Activated CD4-positive, alpha-beta memory T cell treated with anti-CD3 and anti-CD28 coated beads, Interleukin-2, amount 10 ng/mL, durations not matched to agents 7 days and 5 days (primary cell): ENCODE measurements at places on chromosomes 16 and 17.

DNA sequence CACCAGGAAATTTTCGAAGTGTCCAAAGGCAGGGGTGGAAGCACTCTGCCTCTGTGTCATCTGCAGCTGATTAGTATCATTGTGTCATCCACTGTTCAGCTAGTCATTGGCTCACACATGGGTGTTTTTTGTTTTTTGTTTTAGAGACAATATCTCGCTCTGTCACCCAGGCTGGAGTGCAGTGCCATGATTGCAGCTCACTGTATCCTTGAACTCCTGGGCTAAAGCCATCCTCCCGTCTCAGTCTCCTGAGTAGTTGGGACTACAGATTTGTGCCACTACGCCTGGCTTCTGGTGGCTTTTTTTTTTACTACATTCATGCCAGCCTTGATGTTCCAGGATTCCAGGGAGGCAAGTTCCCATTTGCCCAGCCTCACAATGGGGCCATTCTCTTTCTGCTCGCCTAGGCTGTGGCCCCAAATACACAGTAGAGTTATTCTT, 32.5 kb upstream of the MYO18A start:
- DNase-seq: no peak

DNA sequence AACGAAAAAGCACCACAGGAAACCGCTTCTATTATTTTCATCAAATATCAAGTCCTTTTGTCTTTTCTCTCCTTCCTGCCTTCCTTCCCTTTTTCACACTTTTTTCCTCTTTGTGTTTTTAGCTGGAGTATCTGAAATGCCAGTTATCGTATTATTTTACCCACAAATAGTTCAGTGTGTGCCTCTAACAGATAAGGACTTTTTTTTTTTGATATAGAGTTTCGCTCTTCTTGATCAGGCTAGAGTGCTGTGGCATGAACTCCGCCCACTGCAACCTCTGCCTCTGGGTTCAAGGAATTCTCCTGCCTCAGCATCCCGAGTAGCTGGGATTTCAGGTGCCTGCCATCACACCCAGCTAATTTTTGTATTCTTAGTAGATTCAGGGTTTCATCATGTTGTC, 10.7 kb downstream of the DNAAF1 start:
- DNase-seq: no peak

- no peak for DNase-seq
Observed at GRCh38 chr16:81390840-81391239, 53.8 kb upstream of the CMIP start.

DNA sequence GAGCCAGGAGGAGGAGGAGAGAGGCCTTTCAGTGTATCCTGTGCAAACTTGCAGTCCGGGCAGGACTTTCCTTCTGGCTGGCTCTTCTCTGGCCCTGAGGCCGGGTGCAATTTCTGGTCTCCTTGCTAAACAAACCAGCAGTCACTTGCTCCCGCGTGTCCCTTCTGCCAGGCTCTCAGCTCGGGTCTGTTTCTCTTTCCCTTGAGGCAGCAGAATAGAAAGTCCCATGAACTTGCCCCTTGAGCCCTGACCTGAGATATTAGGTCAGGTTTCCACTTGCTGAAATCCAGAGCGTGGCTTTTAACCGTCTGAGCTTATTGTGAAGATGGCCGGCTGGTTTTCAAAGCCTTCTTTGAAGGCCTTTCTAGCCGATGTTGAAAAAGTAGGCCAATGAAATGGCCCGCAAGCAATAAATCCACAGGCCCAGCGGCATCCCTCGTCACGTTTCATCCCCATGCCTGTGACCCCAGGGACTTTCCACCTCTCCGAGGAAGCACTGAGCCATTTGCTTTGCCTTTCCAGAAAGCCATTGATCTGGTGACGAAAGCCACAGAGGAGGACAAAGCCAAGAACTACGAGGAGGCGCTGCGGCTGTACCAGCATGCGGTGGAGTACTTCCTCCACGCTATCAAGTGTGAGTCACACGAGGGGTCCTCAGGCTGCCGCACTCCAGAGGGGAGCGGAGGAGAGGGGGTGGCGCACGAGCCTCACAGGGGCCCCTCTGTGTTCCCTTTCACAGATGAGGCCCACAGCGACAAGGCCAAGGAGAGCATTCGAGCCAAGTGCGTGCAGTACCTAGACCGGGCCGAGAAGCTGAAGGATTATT, 4.5 kb downstream of the VPS4A start:
- no peak for DNase-seq

DNA sequence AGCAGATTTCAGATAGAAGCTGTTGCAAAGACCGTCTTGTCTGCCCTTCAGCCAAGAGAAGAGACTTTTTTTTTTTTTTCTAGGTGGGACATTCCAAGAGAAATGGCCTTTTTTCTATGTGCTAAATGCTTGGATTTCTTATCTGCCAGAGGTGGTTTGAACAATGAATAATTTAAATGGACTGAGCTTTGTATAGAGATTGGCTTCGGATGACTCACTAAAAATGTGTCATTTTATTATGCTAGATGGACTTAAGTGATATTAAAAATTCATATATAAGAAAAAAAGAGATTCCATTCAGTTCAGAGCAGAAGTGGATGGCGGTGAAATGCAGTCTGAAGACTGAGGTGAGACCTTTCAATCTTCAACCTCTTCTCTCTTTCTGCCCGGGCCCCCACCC, 58.4 kb downstream of the MEAK7 start:
- DNase-seq: no peak
